ENCODE measurements at places on chromosomes 3 and 15.

- DNase-seq, result no peak
Measured at GRCh38 chr15:98083203-98083910, 122.9 kb downstream of the ARRDC4 start.

GRCh38 chr3:26960382-26960781 lies 337.8 kb downstream of the LRRC3B start:
- DNase-seq, result no peak

DNA sequence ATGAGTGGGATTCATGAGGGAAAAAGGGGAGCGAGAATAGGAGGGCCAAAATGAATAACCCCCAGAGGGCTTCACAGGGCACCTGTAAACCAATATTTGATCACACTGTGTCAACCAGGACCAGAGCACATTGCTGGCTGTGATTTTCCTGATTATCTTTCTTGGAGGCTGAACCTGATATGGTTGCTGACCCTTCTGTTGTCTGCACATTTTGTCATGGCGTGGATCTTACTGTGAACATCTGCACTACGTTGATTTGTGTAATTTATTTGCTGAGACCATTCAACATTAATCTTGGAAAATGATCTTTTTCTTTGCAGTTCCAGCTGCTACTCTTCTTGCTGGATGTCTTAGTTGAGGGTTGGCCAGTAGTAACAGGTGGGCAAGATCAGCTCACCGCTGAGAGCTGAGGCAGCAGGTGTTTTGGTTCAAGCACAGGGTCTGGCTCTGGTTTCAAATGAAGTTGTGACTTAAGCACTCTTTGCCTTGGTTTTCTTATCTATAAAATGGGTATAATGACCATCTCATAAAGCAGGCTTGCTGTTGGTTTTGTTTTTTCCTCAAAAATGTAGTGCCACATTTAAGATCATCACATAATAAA lies 61.2 kb downstream of the ARHGEF26 start:
- DNase-seq, result no peak

- DNase-seq, result no peak
Measured at GRCh38 chr3:40765884-40766283, 241.1 kb downstream of the ZNF621 start.

GRCh38 chr15:67533873-67534272 lies 8.6 kb upstream of the MAP2K5 start:
- no peak for DNase-seq

DNA sequence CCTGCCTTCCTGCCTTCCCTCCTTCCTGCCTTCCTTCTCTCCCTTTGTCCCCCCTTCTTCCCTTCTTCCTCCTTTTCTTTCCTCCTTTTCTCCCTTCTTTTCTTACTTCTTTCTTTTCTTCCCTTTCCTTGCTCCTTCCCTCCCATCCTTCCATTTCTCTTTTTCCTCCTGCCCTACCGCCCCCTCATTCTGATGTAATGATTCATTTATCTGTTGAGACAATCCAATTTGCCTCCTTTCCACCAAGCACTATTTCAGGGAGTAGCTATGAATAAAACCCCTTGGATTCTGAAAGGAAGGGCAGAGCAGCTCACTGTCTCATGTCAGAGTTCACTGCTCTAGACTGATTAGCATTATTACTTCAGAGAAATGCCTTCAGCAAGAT lies 462.6 kb downstream of the PDCD6IP start:
- DNase-seq, result peak; percentile 56

DNA sequence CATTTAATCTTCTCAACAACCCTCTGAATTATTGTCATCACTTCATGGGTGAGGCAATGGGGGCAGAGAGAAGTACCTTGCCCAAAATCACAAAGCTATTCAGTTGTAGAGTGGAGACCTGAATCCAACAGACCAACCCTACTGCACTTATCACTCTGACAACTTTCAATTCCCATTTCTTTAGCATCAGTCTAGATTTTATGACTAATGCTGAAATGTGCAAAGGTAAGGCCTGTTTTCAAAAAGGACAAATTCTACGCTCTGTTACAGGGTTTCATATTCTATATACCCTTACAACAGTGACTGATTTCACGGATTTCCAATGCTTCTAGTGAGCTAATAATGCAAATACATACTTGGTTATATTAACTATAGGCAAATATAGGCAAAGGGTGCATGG lies 286.0 kb downstream of the ADAMTS17 start:
- DNase-seq, result no peak

DNA sequence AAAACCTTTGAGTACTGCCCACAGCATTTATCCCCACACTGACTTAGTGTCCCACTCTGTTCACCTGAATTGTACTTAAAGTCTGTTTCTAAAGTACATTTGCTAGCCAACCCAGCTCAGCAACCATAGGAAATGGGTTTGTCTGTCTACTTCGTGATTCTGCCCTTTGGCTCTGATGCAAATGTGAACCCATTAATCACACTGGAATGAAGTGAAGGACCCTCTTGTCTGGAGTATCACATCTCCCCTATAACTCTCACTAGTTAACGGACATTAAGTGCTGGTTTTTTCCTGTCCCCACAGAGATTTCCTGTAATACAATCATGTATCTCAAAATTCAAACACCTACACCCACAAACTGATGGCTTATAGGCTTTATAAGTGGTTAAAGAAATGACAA lies 20.5 kb downstream of the EID1 start:
- DNase-seq, result no peak

GRCh38 chr15:99279290-99279689 lies 28.0 kb downstream of the LRRC28 start:
- no peak for DNase-seq

DNA sequence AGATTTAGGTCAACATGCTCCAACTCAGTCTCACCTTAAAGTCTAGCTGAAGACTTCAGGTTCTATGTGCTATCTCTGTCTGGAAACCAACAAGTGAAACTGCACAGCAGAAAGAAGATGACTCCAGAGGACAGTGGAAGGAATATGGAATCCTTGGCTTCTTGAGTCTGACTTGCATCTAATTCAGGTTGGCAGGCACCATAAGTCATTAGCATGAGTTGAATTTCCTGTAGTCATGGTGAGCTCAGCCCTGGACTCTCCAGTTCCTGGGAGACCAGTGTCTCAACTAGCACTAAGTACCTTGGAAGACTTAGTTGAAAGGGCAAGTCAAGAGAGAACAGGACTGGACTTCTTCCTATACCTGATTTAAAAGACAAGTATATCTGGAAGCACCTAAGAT lies 129.7 kb downstream of the DTWD1 start:
- no peak for DNase-seq

DNA sequence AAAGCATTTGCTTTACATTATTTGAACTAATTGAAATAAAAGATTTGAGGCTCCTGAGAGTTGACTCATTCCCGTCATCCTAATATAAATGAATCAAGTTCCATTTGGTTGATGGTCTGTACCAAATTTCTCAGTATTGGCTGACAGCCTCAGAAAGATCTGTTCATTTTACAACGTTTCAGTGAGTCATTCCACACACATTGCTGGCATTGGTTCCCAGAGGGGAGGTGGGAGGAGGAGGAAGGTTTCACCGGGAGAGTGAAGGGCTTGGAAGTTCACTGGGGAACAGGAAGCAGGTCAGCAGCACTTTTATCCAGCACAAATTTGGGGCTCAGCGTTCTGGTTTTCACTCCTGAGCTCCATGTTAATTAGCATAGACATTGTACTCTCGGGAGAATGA lies 176.7 kb upstream of the CADPS start:
- no peak for DNase-seq

- DNase-seq, result no peak
Measured at GRCh38 chr3:31086698-31087097, 192.2 kb upstream of the GADL1 start.

GRCh38 chr3:181329024-181329423 lies 339.5 kb upstream of the DNAJC19 start:
- DNase-seq, result no peak

DNA sequence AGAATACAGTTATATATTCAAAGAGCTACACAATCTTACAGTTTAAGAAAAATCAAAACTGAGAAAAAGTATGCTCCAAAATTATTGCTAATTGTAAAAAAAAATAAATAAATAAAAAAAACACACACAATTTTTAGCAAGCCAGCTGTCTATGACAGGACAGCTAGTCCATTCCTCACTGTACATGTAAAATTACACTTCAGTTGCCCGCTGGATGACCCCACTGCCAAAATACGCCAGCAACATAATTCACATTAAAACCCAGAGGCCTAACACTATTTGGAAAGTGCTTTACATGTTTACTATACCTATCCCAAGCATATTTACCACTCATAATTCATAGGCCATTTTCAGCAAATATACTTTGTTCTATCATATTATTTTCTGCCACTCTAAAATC lies 5.8 kb downstream of the MYO9A start:
- DNase-seq, result no peak

DNA sequence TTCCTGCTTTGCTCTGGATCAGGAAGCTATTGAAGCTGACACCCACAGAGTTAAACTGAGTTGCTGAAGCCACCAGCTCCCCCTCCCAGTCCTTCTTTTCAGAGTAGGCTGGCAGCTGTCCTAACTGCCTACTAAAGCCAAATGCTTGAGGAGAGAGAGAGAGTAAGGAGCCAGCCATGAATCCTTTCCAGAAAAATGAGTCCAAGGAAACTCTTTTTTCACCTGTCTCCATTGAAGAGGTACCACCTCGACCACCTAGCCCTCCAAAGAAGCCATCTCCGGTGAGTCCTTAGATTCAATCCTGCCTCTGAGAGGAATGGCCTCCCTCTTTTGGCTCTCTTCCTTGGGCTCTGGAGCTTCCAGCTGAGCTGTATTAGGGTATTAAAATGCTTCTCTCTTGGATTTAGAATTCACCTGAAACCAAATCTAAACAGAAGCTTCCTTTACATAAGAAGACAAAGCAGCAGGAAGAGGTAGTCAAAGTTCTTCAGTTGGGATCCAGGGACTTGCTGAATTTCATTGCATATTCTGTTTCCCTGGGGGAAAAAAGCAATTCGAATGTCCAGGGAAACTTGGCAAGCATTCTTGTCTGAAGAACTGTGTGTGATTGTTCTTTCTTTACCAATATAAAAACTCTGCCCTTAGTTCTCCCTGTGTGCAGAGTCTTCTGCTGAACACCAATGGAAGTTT lies at the start of gene SLC15A2:
TSS of gene SLC15A2 (plus strand) at position 101 of the 690 bp plus-strand sequence. CDS start at position 177, 76 bp downstream.
- DNase-seq, result no peak

- DNase-seq, result no peak
Measured at GRCh38 chr3:114404590-114404989, 110.8 kb downstream of the TIGIT start.

GRCh38 chr3:81624756-81625155 lies 136.7 kb downstream of the GBE1 start:
- no peak for DNase-seq

DNA sequence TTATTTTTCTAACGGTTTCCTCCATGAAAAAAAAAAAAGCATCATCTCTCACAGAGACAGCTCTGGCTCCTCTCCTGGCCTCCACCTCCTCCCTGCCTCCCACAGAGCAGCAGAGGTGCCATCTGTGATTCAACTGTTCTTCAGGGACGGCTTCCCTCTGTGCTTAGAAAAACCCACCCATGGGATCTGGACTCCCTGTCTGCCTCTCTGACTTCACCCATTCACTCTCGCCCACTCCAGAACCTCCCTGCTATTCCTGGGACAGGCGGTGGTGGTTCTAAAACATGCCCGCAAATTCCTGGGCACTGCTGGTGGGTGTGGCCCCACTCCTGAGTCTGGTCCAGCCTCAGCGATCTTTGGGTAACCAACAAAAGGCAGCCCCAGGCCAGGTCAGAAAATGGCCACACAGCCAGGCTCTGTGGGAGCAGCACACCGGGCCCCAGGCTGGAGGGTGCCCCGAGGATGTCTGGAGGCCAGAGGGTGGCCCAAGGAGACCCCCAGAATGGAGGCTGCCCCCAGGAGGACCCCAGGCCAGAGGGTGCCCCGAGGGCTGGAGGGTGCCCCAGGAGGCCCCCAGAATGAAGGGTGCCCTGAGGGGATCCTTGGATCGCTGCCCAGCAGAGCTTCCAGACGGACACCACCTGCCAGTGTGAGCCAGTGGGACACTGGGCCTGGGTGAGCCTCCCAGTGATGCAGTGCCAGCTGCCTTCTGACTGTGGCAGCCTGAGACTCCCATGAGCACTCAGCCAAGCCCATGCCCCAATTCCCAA lies 2.6 kb upstream of the CHST13 start:
- DNase-seq, result no peak

DNA sequence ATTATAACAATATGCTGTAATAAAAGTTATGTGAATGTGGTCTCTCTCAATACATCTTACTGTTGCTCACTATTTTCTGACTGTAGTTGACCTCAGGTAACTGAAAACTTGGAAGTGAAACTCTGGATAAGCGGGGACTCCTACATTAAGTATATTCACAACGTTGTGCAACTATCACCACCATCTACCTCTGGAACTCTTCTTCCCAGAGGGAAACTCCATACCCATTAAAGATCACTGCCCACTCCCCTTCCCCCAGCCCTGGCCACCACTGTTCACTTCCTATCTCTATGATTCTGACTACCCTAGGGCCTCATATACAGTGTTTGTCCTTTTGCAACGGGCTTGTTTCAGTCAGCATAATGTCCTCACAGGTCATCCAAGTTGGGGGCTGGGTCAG lies 20.7 kb downstream of the SLCO3A1 start:
- no peak for DNase-seq

DNA sequence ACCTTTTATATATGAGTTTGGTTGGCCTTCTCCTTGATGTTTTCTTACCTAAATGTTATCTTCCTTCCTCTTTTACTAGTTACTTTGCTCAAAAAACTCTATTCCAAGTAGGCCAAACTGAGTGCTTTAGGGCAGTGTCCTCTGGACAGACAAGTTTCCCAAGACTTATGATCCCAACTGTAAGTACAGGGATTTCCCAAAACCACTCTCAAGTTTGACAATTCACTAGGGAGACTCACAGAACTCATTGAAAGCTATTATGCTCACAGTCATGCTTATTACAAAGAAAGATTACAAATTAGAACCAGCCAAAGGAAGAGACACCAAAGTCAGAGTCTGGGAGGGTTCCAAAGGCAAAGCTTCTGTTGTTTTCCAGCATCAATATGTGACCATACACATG lies 534.2 kb upstream of the ALCAM start:
- no peak for DNase-seq

DNA sequence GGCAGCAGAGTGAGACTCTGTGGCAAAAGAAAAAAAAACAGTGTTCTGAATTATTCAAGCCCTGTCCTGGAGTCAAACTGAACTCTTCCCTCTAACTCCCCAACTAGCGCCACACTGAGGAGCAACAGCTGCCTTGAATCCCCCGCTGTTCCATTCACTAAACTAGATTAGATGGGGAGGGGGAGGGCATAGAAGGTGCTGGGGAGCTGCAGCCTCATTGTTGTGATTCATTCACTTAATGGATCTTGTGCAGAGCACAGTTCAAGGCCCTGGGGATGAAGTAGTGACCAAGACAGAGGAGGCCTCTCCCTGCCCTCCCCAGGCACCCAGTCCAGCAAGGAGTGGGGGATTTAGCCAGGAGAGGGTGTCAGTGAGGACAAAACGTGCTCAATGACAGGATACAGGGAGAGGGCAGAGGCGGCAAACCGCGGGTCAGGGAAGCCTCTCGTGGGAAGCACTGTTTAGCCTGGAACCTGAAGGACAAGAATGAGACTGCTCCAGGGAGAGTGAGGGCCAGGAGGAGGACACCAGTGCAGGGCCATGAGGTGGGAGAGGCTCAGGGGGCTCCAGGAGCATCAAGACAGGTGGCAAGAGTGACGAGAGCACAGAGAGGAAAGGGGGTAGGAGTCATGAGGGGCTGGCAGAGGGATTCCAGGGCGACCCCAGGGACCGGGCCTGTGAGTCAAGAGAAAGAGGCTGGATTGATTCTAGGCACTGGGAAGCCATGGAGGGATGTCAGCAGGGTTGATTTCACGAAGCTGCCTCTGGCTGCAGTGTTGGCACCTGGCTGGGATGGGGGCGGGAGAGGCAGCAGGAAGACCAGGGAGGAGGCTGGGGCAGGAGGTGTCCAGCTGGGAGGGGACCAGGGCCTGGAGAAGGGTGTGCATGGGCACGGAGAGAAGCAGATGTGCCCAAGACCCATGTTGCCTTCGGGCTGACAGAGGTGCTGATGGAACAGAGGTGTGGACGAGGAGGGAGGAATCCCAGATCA lies 31.4 kb downstream of the ALS2CL start:
- DNase-seq, result no peak
